AG08395 (cell line): ENCODE measurements at places on chromosomes 4 and X.

- peak; percentile 98 for DNase-seq
Observed at GRCh38 chrX:1452516-1453394, at the start of gene ASMTL. ASMTL (minus strand) TSS chrX:1452909; CDS start chrX:1452840, 69 bp downstream.

DNA sequence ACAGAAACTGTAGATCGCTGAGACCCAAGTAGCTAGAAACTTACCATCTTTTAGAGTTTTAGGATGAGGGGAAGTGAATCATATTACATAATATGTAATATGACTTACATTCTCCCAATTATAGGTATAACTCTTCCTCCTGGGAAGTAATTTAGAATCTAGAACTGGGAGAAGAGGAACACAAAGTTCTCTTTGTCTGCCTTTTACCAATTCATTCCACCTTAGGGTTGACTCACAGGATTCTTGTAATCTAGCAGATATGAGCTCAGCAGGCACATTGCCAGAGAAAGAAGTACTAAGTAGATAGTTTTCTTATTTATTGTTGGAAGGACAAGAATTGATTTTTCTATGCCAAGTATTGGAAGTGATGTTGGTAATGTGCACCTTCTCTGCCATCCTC lies 58.0 kb upstream of the CCSER1 start:
- DNase-seq = no peak

- no peak for DNase-seq
Observed at GRCh38 chr4:100826067-100826466, 308.2 kb upstream of the EMCN start.

- DNase-seq = peak; percentile 56
Observed at GRCh38 chr4:78560296-78560963, 8.9 kb downstream of the ANXA3 start.

- DNase-seq = no peak
Observed at GRCh38 chr4:36172656-36173055, 71.7 kb downstream of the ARAP2 start.

- DNase-seq = no peak
Observed at GRCh38 chr4:158443731-158444130, 78.0 kb upstream of the RXFP1 start.

DNA sequence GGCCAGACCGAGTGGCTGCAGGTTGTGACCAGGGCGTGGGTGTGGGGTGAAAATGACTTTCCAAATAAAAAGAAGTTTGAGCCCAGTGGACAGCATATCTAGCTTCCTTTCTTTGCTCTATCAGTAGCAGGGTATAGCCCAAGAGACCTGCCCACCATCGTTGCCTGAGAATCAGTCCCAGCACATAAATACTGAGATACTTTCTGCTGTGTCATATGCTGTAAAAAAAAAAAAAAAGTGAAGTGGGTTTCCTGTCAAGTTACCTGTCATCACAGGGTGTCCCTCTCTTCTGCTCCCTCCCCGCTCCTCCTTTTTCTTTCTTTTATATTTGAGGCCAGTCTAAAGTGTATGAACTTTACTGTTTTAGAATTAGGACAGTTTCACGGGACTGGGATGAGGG lies 330.3 kb upstream of the BOD1L1 start:
- DNase-seq = no peak

GRCh38 chrX:127708155-127708554 lies 344.0 kb downstream of the ACTRT1 start:
- DNase-seq = no peak

- DNase-seq = no peak
Observed at GRCh38 chrX:27675493-27675892, 85.3 kb downstream of the DCAF8L2 start.

DNA sequence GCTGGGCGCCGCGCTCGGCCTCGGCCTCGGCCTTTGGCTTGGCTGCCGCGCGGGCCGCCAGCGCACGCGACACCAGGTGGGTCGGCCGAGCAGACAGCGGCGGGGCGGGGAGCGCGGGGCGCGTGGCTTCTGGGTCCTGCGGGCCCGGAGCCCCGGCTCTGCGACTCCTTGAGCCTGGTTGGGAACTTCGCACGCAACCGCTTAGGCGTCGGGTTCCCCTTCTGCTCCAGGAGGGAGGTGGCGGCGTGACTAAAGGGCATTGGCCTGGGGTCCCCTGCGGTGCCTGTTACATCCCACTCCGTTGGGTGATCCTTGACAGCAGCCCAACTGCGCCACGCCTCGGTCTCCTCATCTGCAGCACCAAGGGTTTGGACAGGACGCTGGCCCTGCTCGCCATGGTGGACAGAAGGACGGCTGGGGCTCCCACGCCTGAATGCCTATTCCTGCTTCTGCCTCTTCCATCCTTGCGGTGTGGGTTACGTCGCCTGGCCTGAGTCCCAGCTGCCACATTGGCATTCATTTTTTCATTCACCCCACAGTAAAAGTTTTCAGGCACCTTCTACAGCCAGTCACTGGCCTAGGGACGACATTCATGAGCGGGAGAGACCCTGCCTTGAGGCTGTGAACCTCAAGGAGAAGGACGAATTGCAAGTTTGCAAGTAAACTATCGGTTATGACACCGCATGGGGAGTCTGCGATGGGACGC lies 631 bp downstream of the EVC start:
- peak; percentile 45 for DNase-seq

DNA sequence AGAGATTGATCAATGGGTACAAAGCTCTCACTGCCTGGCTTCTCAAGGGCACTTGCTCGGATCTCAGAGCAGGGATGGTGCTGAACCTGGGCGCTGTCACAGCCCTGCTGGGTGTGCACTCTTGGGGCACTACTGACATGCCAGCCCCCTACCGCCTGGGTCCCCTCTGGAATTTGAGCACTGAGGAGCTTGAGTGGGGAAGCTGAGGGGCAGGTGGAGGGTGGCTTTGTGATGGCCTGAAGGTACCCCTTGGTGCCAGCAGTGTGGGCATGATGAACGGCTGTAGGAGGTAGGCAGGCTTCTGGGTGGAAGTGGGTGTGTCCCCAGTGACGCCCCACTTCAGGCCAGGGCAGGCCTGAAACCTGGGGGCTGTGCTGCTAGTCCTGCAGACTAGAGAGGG lies 379.1 kb upstream of the GRID2 start:
- no peak for DNase-seq

DNA sequence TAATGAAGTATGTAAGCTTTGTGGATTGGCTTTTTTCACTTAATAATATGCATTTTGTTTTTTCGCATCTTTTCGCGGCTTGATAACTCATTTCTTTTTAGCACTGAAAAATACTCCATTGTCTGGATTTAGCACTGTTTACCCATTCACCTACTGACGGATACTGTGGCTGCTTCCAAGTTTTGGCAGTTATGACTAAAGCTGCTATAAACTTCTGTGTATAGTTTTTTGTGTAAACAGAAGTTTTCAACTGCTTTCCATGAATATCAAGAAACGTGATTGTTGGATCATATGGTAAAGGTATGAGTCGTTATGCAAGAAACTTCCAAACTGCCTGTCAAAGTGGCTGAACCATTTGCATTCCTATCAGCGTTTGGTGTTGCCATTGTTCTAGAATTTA lies 87.6 kb downstream of the BMP3 start:
- no peak for DNase-seq

DNA sequence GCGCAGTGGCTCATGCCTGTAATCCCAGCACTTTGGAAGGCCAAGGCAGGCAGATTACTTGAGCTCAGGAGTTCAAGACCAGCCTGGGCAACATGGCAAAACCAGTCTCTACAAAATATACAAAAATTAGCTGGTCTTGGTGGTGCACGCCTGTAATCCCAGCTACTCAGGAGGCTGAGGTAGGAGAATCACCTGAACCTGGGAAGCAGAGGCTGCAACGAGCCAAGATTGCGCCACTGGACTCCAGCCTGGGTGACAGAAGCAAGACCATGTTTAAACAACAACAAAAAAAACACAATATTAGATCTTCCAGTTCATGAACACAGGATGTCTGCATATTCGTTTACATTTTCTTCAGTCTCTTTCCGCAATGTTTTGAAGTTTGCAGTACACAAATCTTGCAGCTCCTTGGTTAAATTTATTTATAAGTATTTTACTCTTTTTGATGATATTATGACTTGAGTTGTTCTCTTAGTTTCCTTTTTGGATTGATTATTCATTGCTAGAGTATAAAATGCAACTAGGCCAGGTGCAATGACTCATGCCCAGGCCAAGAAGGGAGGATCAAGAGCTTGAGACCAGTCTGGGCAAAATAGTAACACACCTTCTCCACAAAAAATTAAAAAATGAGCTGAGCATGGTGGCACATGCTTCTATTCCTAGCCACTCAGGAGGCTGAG lies 30.4 kb upstream of the ABCG2 start:
- DNase-seq = no peak

DNA sequence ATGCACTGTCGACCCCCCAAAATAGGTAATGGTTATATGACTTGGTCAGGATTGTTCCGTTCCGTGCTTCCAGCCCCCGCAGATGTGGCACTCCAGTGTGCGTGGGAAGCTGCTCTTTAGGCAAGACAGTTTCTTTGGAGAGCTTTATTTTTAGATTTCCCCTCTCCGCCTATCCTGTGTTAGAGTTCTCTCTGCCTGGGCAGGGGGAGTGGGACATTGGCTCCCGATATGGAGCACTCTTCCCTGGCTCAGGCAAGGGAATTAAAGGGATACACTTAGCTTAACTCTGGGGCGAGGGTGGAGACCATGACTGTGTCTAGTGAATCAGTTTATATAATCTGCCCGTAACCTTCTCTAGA lies 36.0 kb downstream of the DLG3 start:
- no peak for DNase-seq

DNA sequence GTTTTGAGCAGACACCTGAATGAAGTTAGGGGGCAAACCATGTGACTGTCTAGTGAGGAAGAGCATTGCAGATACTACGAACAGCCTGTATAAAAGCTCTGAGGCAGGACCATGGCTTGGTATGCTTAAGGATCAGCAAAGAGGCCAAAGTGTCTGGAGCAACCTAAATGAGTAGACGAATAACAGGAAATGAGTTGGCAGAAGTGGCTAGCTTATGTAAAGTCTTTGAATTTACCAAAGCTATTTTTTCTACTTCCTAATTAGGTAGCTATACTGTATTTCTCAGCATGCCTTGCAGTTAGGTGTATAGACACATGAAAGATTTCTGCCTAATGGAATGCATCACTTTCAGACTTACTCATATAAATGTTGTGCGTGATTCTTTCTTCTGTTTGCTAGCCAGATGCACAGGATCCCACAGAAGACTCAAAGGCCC lies 9.3 kb upstream of the GPRIN3 start:
- DNase-seq = peak; percentile 14

DNA sequence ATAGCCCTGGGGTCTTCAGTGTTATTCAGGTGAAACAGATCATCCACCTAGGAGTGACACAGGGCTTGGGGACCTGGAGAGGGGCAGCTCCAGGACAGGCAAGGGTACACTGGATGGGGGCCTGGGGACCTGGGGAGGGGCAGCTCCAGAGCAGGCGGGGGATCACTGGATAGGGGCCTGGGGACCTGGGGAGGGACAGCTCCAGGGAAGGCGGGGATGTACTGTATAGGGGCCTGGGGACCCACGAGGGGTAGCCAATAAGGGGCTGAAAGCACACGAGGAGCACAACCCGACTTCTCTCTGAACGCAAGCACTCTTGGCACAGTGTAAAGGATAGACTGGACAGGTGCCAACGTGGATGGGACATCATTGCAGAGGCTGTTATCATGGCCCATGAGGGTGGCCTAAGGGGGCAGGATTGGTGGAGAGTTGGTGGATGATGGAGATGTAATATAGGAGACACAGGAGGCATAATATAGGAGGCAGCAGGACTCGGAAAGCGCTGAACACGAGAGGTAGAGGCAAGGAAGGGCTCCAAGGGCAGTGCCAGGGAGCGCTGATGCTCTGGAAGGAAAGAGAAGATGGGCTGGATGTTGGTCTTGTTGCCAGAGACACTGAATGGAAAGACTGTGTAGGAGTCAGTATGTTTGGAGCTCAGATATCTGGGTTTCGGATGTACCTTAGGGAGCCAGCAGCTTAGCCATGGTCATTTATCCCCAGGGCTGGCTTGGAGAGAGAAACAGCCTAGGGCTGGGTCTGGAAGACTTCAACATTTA lies 37.9 kb upstream of the FGFBP2 start:
- DNase-seq = no peak

- no peak for DNase-seq
Observed at GRCh38 chr4:57051095-57051494, 59.1 kb downstream of the IGFBP7 start.

DNA sequence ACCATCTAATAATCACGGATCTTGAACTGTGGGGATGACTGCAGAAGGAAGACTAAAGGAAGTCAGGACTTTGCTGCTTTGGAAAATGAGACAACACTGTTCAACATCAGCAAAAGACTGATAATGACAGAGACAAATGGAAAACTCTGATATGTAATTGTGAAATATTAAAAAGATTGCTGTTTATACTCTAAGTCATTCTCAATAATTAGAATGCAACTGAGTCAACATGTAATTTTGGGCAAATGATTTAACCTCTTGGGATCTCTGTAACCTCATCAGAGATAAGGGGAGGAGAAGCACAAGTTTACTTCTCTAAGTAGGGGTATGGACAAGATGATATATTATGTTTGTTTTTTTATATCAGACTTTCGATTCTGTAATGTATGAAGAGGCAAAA lies 121.9 kb downstream of the GASK1B start:
- DNase-seq = peak; percentile 3

DNA sequence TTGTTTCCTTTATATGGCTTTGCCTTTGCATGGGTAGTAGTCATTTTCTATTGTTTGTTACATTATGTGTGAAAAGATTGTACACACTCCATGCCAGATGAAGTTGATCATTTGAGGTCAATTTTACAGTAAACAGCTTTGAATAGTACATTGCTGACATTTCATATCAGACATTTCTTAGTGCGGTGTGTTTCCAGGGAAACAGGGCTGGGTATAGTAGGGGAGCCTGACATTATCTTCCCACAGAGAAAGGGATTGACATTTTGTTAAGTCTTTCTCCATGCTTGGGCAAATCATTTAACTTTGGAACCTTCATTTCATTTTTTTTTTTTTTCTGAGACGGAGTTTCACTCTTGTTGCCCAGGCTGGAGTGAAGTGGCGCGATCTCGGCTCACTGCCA lies 5.0 kb downstream of the FUNDC2 start:
- DNase-seq = no peak

- no peak for DNase-seq
Observed at GRCh38 chr4:71189471-71189870, 149.3 kb upstream of the SLC4A4 start.

- DNase-seq = no peak
Observed at GRCh38 chr4:81494031-81494431, 22.3 kb upstream of the RASGEF1B start.

GRCh38 chr4:121307445-121308327 lies 73.1 kb downstream of the QRFPR start:
- peak; percentile 51 for DNase-seq
